ENCODE measurements at places on chromosomes 1 and 21. TPM values are rescaled to one million over a fixed set of nuclear protein-coding genes. Genes with fewer than 3 reads are reported as not detected.

The CRNN gene
- not detected for polyA plus RNA-seq

The S100A2 gene
- polyA plus RNA-seq, result 1.5 TPM

The CHRM3 gene
- 1.1 TPM for polyA plus RNA-seq

The F3 gene
- polyA plus RNA-seq, result 13.9 TPM

The C1orf122 gene
- 111 TPM for polyA plus RNA-seq

The S100A8 gene
- 4.3 TPM for polyA plus RNA-seq

The AMY2A gene
- not detected for polyA plus RNA-seq

The KCNA10 gene
- polyA plus RNA-seq, result not detected

The NT5C1A gene
- not detected for polyA plus RNA-seq

The MMP23B gene
- polyA plus RNA-seq, result not detected

The RUSC1 gene
- polyA plus RNA-seq, result 80.5 TPM

The NID1 gene
- 20.1 TPM for polyA plus RNA-seq

The MMEL1 gene
- polyA plus RNA-seq, result 1.3 TPM

The CASQ2 gene
- 1.4 TPM for polyA plus RNA-seq

The LINGO4 gene
- 0.12 TPM for polyA plus RNA-seq

The CASP9 gene
- 17.1 TPM for polyA plus RNA-seq

The RUNX3 gene
- 1.4 TPM for polyA plus RNA-seq

The HSD11B1 gene
- 5.9 TPM for polyA plus RNA-seq

The TMPRSS2 gene
- polyA plus RNA-seq, result not detected

The AVPR1B gene
- polyA plus RNA-seq, result 0.70 TPM

The BSND gene
- polyA plus RNA-seq, result 0.08 TPM

The NUP210L gene
- 0.27 TPM for polyA plus RNA-seq

The NBPF6 gene
- polyA plus RNA-seq, result not detected

The NUDT4B gene
- polyA plus RNA-seq, result 2.3 TPM

The IGSF9 gene
- 43.9 TPM for polyA plus RNA-seq

The OR14K1 gene
- polyA plus RNA-seq, result not detected

The LEPR gene
- 2.7 TPM for polyA plus RNA-seq

The KRTAP19-5 gene
- not detected for polyA plus RNA-seq

The LCE1E gene
- polyA plus RNA-seq, result not detected

The RAB25 gene
- polyA plus RNA-seq, result 113 TPM

The CLEC20A gene
- not detected for polyA plus RNA-seq

The DRAXIN gene
- 15.1 TPM for polyA plus RNA-seq

The PRRX1 gene
- 2.5 TPM for polyA plus RNA-seq
